Heart left ventricle (tissue), 16 donors: ENCODE measurements at places on chromosomes 7 and 10. TPM values are rescaled to one million over a fixed set of nuclear protein-coding genes. Genes with fewer than 3 reads are reported as not detected.

DNA sequence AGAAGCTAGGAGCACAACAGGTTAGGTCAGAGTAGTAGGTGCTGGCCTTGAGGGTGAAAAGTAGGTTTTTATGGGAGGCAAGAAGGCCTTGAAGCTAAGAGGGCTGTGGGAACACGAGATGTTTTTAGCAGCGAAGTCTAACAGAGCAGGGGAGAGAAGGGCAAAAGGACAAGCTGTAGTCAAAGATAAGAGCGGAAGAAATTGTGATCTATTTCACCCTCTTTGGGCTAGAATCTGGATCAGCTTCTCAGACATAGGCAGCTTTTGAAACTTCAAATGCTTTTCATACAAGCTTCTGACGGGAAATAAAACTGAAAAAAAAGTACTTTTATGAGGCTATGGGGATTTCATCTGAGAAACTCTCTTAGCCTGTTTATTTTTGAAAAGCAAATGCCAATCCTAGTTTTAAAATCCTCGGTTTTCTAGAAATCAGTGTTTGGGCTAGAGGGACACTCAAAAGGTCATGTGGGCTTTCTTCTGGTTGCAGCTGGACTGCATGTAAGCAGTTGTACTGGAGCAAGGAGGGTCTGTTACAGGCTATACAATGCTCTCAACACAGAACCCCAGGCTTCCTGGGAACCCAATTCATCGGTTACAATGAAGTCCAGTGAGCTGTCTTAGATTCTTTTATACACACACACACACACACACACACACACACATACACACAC, 83.6 kb downstream of the RNF216 start:
- no peaks in the 10 kb centered on the region for H3K27me3 ChIP-seq
- H3K36me3 ChIP-seq = peaks cover 17% of the 10 kb centered on the region
- H3K27ac ChIP-seq = peak overlapping the region; percentile 91
- no peak overlapping the region for H3K4me3 ChIP-seq
- H3K4me1 ChIP-seq = peaks cover 60% of the 10 kb centered on the region

GRCh38 chr10:110208614-110209453, 1.4 kb downstream of the MXI1 start:
- H3K27ac ChIP-seq = peak overlapping the region; percentile 99
- peak overlapping the region; percentile 69 for H3K4me3 ChIP-seq

DNA sequence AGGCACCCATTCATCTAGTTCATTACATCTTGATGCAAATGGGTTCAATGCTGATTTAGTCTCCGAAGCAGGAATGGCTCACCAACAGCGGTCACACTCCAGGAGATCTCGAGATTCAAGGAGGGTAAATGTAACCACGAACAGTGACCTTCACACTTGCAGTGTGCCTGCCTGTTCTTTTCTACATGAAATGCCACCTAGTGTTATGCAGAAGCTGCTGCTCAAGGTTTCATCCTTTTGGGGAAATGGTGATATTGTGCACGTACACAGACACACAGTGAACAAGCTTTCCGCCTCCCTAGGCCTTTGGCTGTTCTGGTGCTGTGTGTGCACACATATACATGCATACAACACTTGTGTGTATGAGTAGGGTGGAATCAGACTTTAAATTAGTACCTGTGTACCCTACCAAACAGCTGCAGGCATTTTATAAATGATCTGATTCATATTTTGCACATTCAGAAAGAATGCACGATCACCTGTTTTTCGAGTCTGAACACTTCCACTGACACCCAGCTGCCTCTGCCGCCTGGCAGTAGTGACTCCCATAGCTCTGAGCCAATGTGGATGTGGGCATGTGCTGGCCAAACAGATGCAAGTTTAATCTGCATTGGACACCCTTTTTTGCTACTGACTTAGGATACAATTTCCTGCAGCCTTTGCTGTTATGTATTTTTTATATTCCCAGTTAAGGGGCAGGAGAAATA, 100.5 kb downstream of the TACC2 start:
- H3K36me3 ChIP-seq = peaks cover 63% of the 10 kb centered on the region
- no peak overlapping the region for H3K4me3 ChIP-seq
- no peaks in the 10 kb centered on the region for H3K4me1 ChIP-seq
- DNase-seq = no peak
- H3K27ac ChIP-seq = no peak overlapping the region
- no peaks in the 10 kb centered on the region for H3K27me3 ChIP-seq

- H3K27ac ChIP-seq = no peak overlapping the region
- no peak for DNase-seq
- H3K4me1 ChIP-seq = no peaks in the 10 kb centered on the region
- H3K27me3 ChIP-seq = no peaks in the 10 kb centered on the region
These were observed 274.1 kb downstream of the REEP3 start for GRCh38 chr10:63795094-63795860.

DNA sequence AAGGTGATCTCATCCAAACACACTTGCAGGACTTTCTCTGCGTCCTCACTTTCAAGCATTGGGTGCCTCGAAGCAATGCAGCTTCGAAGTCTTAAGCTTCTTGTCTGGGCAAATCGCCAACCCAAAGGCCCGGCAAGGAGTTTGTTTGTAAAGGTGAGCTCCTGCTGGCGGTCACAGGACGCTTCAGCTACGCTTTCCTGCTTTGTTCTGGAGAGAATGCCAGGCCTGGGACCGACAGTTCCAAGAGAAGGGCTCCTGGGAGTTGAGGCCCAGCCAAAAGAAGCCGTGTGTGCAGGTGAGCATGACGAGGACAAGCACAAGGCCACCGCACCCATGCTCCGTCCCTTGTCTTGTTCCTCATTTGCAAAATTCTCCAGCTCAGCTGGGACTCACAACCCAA, 106.6 kb upstream of the DOCK1 start:
- no peak overlapping the region for H3K27ac ChIP-seq
- H3K4me1 ChIP-seq = no peaks in the 10 kb centered on the region
- no peak for DNase-seq
- H3K4me3 ChIP-seq = no peak overlapping the region
- no peaks in the 10 kb centered on the region for H3K36me3 ChIP-seq
- no peaks in the 10 kb centered on the region for H3K27me3 ChIP-seq

DNA sequence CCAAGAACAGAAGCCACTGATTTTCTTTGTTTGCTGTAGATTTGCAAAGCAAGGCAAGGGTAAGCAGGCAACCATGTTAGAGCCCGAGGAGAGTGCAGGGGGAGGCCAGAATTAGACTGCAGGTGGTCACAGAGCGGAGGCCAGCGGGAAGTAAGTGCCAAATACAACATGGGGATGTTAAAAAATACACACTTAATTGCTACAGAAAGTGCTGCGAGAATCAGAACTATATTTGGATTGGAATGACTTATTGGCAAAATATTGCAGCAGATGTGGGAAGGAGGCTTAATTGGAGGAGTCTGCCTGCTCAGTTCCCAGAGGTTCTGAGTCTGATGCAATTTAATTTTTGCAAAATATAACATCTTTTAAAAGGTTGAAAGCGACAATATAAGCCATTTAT, 49.7 kb upstream of the ADCY1 start:
- DNase-seq = peak; percentile 32
- no peak overlapping the region for H3K4me3 ChIP-seq
- no peaks in the 10 kb centered on the region for H3K4me1 ChIP-seq
- H3K36me3 ChIP-seq = no peaks in the 10 kb centered on the region

GRCh38 chr10:127159648-127160245, 36.6 kb downstream of the INSYN2A start:
- no peaks in the 10 kb centered on the region for H3K27me3 ChIP-seq
- H3K27ac ChIP-seq = no peak overlapping the region
- peaks cover 14% of the 10 kb centered on the region for H3K4me1 ChIP-seq

DNA sequence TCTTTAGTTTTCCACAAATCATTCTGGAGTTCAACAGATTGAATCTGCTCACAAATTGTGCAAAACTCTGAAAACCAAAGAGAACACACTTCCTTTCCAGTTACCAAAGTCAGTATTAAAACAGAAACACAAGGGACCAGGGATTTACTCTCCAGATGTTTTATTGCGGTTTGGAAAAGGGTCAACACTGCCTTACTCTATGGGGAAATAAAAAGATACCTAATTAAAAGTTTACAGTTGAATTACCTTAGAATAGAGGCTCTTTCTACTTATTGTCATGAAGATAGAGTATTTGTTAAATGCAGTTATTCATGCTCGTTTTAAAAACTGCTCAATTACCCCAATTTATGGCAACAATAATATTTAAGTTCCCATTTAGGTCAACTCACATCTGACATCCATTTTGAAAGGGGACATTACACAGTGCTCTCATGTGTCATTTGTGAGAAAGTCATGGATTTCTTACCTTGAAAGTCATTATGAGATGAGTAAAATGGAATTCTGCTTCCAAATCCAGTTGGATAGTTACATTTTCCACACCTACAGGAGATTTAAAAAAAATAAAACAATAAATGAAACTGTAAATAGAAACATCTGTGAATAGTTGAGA, 8.4 kb downstream of the LAMB1 start:
- no peak for DNase-seq
- H3K4me3 ChIP-seq = no peak overlapping the region
- peak overlapping the region; percentile 79 for H3K27ac ChIP-seq
- peaks cover 19% of the 10 kb centered on the region for H3K4me1 ChIP-seq
- H3K36me3 ChIP-seq = peaks cover 8% of the 10 kb centered on the region

DNA sequence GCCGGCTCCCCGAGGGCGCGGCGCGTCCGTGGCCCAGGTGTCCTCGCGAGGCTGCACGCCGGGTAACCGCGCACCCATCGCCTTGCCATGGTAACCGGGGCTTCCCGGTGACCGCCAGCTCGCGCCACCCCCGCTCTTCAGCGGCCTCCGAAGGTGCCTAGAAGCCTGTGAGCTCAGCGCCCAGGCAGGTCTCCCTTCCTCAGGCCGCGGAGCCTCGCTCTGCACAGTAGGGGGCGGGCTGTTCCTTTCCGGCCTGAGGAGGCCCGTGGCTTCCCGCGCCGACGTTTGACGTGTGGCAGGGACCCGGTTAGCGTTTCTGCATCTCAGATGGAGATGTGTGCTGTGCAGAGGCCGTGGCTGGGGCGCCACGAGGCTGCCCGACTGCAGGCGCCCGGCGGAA, 117.1 kb downstream of the DYNC2I1 start:
- no peak for DNase-seq
- H3K36me3 ChIP-seq = no peaks in the 10 kb centered on the region
- no peak overlapping the region for H3K4me3 ChIP-seq
- peaks cover 12% of the 10 kb centered on the region for H3K4me1 ChIP-seq
- no peaks in the 10 kb centered on the region for H3K27me3 ChIP-seq

GRCh38 chr7:17498230-17498629, 199.8 kb downstream of the AHR start:
- DNase-seq = no peak
- no peaks in the 10 kb centered on the region for H3K4me1 ChIP-seq
- H3K4me3 ChIP-seq = no peak overlapping the region
- no peaks in the 10 kb centered on the region for H3K36me3 ChIP-seq

GRCh38 chr7:141290973-141291372, 217.1 kb downstream of the TMEM178B start:
- no peak overlapping the region for H3K4me3 ChIP-seq
- H3K4me1 ChIP-seq = peaks cover 48% of the 10 kb centered on the region
- no peaks in the 10 kb centered on the region for H3K36me3 ChIP-seq
- no peak for DNase-seq

GRCh38 chr10:79069325-79070080, 737 bp downstream of the ZMIZ1 start:
- no peaks in the 10 kb centered on the region for H3K27me3 ChIP-seq
- H3K27ac ChIP-seq = peak overlapping the region; percentile 97
- no peaks in the 10 kb centered on the region for H3K36me3 ChIP-seq

DNA sequence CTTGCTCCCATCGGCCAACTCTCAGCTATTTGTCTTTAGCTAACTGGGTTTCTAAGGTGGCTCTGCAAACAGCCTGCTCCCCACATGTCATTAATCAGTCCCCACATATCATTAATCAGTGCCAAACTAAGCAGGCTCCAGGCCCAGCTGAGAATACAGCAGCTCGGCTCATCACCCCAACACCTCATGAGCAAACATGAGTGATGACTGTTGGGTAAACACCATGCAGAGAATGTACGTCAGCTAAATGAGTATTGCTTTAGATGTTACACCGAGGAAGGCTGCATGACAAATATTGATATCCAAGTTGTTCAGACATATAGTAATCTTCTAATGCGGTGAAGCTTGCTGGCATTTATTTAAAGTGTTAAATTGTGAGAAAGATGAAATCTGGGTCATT, 187.5 kb upstream of the AOAH start:
- H3K4me1 ChIP-seq = no peaks in the 10 kb centered on the region
- no peak for DNase-seq
- H3K27me3 ChIP-seq = no peaks in the 10 kb centered on the region
- no peak overlapping the region for H3K27ac ChIP-seq
- H3K36me3 ChIP-seq = no peaks in the 10 kb centered on the region

- H3K36me3 ChIP-seq = no peaks in the 10 kb centered on the region
- H3K4me3 ChIP-seq = no peak overlapping the region
- no peaks in the 10 kb centered on the region for H3K27me3 ChIP-seq
- peak overlapping the region; percentile 35 for H3K27ac ChIP-seq
- peak; percentile 60 for DNase-seq
- H3K4me1 ChIP-seq = peaks cover 17% of the 10 kb centered on the region
These were observed 24.0 kb upstream of the DPYSL4 start for GRCh38 chr10:132162590-132163277.

DNA sequence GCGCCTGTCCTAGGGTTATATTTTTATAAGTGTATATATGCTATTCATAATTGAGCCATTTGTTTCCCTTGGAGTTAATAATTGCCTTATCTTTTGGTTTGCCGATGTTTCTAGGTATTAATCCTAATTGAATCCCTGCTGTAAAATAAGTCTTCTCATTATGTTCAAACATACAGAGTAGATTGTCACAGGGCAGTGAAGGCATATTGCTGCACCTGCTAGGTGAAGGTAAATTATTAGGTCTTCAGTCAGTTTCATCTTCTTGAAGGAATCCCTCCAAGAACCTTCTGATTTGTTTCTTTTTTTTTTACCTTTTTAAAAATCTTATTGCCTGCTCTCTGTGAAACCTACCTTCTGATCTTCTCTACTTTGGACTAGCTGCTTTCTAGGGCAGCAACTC, 17.9 kb upstream of the AGFG2 start:
- H3K27me3 ChIP-seq = no peaks in the 10 kb centered on the region
- H3K4me3 ChIP-seq = no peak overlapping the region
- H3K36me3 ChIP-seq = no peaks in the 10 kb centered on the region
- peaks cover 6% of the 10 kb centered on the region for H3K4me1 ChIP-seq

GRCh38 chr10:3861795-3862194, 76.8 kb upstream of the KLF6 start:
- H3K4me3 ChIP-seq = no peak overlapping the region
- DNase-seq = no peak
- no peaks in the 10 kb centered on the region for H3K27me3 ChIP-seq
- no peaks in the 10 kb centered on the region for H3K4me1 ChIP-seq
- H3K36me3 ChIP-seq = no peaks in the 10 kb centered on the region

GRCh38 chr7:134284952-134285351, 31.8 kb downstream of the SLC35B4 start:
- H3K4me3 ChIP-seq = no peak overlapping the region
- peaks cover 3% of the 10 kb centered on the region for H3K27me3 ChIP-seq
- no peaks in the 10 kb centered on the region for H3K4me1 ChIP-seq
- H3K36me3 ChIP-seq = no peaks in the 10 kb centered on the region
- no peak overlapping the region for H3K27ac ChIP-seq

GRCh38 chr7:154837622-154838021, 165.3 kb downstream of the PAXIP1 start:
- no peak for DNase-seq
- H3K27ac ChIP-seq = no peak overlapping the region
- no peaks in the 10 kb centered on the region for H3K36me3 ChIP-seq
- peaks cover 6% of the 10 kb centered on the region for H3K27me3 ChIP-seq

Gene NUTM2A
- total RNA-seq = 1.2 TPM

Gene GIMAP5
- total RNA-seq = 11.8 TPM

Gene INSYN2A
- total RNA-seq = not detected

Gene UCN3
- total RNA-seq = not detected

Gene CRTAC1
- 8.0 TPM for total RNA-seq

Gene TWIST1
- 4.6 TPM for total RNA-seq

Gene CHAT
- not detected for total RNA-seq

Gene METTL27
- total RNA-seq = not detected
